ENCODE measurements at places on chromosomes 16 and 17. TPM values are rescaled to one million over a fixed set of nuclear protein-coding genes. Genes with fewer than 3 reads are reported as not detected.

- DNase-seq: peak; percentile 55
Measured at GRCh38 chr17:29760279-29761039, 137.7 kb upstream of the CORO6 start.

Gene KRT38
- under 0.01 TPM for total RNA-seq

DNA sequence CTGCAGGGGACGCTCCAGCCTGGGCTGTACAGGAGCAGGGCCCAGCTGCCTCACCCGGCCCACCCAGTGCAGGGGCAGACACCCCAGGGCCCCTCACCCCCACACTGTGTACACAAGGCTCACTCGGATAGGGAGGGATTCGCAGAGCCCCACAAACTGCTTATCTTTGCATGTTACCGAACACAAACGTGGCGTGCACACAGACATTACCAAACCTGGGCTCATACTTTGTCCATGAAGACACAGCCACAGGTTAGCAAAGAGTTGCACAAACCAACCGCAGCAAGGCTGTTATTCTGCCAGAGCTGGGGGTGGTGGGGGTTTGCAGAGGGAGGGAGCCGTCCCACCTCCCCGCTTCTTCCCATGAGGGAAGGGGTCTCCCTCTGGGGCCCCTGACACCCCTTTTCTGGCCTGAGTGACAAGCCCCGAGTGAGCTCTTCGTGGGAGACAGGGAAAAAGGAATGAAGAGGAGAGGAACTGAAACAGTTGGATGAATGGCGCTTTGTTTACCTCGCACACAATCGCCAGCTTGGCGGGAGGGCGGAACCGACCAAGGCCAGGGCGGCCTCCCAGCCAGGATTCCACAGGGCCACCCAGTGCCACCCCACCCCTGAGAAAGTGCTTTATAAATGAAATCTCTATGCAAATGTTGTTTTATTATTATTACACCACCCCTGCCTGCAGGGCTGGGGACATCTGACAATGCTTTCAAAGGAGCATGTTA lies 434 bp upstream of the CPSF4L start:
- DNase-seq: no peak

DNA sequence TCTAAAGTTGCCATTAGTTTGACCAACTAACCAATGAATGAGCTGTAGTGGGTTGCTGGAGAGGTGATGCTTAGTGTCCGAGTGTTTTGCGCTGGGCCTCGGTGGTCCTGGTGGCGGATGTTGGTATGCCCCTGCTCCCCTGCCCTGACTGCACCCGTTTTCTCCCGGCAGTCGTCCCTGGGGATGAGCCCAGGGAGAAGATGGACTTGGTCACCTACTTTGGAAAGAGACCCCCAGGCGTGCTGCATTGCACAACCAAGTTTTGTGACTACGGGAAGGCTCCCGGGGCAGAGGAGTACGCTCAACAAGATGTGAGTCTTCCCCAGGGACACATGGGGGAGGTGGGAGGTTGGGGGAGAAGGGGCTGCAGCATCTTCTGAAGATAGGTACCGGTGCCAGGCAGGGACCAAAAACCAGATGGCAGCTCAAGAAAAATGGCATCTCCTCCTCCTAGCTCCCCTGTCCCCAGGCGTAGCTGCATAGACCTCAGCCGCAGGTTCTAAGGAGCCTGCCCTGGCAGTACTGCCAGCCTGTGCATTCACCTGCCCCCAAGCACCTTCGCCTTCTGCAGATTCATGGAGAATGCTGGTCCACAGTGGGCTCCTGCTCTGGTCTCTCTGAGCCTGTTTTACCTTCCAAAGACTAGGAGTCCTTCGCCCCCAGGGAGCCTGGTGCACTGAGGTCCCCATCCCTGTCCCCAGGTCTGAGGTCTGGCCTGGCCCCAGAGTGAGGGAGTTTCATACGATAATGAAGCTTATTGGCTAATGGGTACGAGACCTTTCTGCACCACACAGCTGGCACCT lies 5.3 kb downstream of the CNP start:
- DNase-seq: no peak

GRCh38 chr16:57728336-57729181 lies 7.0 kb upstream of the KATNB1 start:
- DNase-seq: no peak

GRCh38 chr17:72111336-72111923 lies 9.4 kb upstream of the SOX9 start:
- DNase-seq: no peak

- no peak for DNase-seq
Measured at GRCh38 chr17:6775871-6776405, at the start of gene FBXO39. FBXO39 (plus strand) TSS chr17:6776215; CDS start chr17:6779869, 3,654 bp downstream.

- no peak for DNase-seq
Measured at GRCh38 chr16:84279881-84280280, 14.8 kb upstream of the WFDC1 start.

Gene ACSM5
- total RNA-seq: under 0.01 TPM

GRCh38 chr17:38786372-38786771 lies 13.0 kb downstream of the PIP4K2B start:
- no peak for DNase-seq

DNA sequence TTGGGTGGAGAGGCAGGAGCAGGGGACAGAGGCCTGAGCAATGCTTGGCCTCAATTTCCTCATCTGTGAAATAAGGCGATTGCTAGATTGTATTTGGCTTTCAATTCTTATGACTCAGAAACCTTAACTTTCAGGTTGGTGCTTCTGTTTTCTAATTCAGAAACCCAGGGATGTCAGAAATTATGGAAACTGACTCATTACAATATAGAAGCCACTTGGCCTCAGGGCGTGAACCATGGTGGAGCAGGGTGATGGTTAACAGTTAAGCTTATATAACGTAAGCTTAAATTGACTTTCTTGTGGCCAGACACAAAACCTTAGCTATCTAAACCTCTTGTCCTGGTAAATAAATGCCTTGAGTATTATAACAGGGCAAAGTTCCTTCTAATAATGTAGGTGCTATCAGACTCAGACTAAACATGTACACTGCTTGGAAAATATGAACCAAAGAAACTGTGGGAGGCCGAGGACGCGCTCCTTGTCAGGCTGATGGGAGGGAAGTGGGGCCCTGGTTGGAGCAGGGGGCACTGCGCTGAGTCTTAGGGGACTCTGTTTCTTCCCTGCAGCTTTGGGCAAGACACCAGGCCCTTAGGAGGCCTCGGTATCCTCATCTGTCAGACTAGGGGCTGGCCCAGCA lies 17.1 kb upstream of the SREBF1 start:
- DNase-seq: no peak

Gene CENPT
- total RNA-seq: 39.7 TPM

GRCh38 chr16:4247460-4247784 lies 5.5 kb upstream of the SRL start:
- no peak for DNase-seq

Gene DOC2A
- total RNA-seq: 0.32 TPM

Gene EPN3
- under 0.01 TPM for total RNA-seq

DNA sequence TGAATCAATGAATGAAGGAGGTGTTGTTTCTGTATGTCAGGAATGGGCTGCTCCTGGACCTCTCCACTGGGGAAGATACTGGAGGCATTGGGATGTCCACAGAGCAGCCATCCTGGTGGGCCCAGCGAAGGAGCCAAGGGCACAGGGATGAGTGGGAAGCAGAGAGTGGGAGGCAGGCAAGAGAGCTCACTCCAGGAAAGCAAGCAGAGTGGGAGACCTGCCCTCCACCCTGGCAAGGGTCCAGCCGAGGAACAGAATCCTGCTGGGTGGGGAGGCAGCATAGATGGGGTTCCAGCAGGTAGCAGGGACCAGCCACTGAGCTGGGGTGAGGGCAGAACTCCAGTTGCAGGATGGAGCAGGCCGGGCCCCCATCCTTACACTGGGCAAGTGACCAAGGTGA lies 71.9 kb upstream of the AMZ2 start:
- no peak for DNase-seq

Measured in fibroblast of villous mesenchyme (primary cell).